Uterus (tissue), 4 donors: ENCODE measurements at places on chromosomes 7 and 10. TPM values are rescaled to one million over a fixed set of nuclear protein-coding genes. Genes with fewer than 3 reads are reported as not detected.

DNA sequence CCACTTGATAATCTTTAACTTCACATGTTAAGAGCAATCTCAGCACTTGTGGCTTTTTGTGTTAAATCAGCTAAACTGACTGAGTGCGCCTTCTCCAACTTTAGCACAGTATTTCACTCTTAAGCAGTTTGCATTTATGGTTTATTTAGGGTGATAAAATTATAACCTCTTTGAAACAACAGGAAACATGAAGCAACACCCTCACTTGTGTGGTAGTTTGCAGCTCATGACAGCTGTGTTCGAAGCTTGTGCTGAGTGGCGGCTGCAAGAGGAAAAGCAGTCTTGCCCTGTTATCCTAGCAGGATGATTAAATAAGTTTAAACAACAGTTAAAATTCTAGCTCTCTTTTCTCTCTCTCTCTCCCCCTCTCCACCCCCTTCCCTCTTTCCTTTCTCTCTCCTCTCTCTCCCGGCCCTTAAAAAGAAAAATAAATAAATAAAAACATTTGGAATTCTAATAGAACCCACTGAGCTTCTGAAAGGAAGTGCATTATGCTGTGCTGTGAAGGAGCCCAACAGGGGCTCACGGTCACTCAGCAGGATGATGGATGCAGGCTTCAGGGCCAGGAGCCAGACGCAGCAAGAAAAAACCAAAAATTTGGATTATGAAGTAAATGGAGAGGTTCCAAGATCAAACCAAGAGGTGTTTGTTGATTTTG is 25.2 kb downstream of the OGDH start:
- DNase-seq = no peak

GRCh38 chr10:48406204-48406603 is 99.7 kb downstream of the MAPK8 start:
- DNase-seq = no peak

DNA sequence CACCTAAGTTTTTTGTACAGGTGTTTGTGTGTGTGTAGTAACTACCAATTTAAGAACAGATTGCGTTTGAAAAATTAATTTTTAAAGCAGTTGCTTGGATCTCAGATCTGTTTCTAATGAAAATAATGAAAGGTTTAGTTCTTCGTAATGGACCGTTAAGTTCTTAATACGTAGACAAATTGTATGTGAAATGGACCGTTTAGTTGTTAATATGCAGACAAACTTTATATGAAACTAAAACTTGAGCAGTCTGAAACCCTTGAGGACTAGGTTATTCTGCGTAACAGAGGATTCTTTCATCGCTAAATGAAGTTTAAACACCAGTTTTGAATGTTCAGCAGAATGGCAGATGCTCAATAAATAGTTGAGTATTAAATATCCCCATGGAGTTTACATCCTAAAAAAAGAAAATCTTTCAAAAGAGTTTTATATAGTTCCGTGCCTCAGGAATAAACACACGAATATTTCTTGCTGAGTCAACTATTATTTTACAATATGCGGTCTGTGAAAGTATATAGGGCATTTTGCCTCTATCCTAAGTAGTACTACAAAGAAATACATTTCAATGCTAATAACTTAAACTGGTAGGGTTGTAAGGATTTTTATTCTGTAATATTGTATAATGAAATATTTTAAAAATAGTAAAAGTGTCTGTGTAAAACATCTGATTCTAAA is 1.2 kb downstream of the DBF4 start:
- no peak for DNase-seq

DNA sequence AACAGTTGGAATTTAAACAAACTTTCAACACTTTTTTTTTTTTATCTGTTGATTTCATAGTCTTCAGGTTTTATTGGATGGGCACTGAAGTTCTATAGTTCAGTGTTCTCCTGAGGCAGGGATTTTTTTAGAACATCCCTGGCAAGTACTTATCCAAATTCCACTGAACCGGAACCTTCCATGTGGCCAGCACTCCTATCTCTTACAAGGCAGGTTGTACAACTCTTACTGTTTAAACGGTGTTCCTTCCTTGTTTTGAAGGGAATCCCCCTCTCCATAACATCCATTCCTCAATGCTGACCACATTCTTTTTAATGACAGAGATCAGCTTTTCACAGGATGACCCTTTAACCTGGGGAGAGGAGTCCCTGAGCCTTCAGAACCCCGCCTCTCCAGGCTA is 238.9 kb upstream of the CTBP2 start:
- DNase-seq = no peak

- no peak for DNase-seq
Measured at GRCh38 chr7:155410431-155410830, 47.5 kb upstream of the EN2 start.

Gene SERPINE1
- 9.1 TPM for total RNA-seq

Gene PNLIPRP3
- total RNA-seq = not detected

Gene THSD7A
- 26.7 TPM for total RNA-seq

Gene HTRA1
- total RNA-seq = 98.3 TPM
